ENCODE measurements at places on chromosomes 4 and X. TPM values are rescaled to one million over a fixed set of nuclear protein-coding genes. Genes with fewer than 3 reads are reported as not detected.

- DNase-seq = no peak
Measured at GRCh38 chrX:28665778-28666177, 78.5 kb downstream of the IL1RAPL1 start.

DNA sequence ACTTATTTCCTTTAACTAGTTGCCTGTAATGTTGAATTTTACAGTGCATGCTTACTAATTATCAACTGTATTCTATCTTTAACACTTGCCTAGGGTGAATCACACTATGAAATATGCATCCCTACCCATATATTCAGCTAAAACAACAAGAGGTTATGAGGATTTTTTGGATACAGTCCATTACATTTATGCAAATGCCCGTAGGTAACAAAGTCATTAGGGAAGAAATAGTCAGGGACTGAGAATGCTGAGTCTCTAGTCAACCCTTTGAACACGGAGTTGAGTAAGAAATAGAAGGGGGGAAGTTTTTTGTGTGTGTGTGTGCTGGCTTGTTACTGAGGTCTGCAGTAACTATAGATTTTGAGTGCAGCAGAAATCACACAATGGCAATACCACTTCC is 26.1 kb upstream of the CBLL2 start:
- DNase-seq = no peak

GRCh38 chr4:180333162-180333561 is 1910.0 kb upstream of the TENM3 start:
- no peak for DNase-seq

DNA sequence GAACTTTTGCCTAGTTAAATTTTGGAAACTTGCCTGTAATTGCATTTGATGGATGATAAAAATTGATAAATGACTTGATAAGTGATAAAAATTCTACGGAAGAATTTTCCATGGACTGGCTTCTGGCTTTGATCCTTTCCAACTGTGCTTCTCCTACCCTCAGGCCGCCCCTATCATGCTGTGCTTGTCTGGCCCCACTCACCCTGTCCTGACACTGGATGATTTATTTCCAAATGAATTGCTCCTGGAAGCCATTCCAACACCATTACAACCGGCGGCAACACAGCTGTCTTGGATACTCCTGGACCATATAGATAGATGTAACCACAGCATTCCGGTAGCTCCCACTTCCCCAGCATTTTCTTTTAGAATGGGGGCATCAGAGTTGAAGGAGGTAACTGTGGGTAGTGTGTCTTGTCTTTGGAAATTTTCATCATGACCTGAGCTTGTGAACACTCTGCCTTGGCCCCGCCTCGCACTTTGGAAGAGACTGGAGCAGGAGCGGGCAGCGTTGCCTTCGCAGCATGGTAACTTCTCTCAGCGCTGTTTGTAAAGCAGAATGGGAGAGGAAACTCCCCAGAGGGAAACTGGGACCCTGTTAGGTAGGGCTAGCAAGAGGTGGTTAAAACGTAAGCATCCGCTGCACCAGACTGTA is 77.4 kb downstream of the TBL1X start:
- no peak for DNase-seq

GRCh38 chr4:74638001-74638400 is 156.3 kb downstream of the BTC start:
- no peak for DNase-seq

DNA sequence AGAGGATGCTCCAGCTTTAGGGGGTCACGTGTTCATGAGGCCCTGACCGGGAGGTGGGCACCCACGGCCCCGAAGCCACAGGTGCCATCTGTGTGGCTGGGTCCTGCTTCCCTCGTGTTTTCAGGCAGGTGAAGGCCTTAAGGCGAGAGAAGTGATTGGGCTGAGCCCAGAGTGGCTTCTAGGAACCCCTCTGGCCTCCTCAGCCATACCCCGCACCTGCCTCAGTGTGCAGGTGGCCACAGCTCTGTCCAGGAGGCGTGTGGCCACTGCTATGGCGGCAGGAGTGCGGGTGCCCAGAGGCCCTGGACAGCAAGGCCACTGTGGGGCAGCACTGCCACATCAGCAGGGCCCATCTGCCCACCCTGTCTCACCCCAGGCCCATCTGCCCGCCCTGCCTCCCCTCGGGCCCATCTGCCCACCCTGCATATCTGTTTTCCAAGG is 25.0 kb downstream of the NKX1-1 start:
- no peak for DNase-seq

DNA sequence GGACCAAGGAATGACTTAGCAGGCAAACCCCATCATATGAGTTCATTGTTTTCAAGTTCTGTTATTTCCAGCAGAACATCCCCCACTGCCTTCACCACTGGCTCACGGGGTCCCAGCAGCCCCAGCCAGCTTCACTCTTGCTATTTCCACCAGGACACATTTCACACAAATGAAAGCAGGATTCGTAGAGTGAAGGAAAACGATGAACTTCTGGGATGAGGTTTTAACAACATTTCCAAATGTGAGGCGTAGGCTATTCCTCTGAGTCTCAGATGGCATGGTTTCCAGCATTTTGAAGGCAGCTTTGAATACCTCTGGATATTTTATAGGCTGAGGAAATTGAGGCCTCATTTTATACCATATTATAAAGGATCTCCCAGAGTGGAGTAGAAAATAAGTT is 32.9 kb upstream of the EGFL6 start:
- peak; percentile 70 for DNase-seq

SOX3 gene
- not detected for total RNA-seq

ADH7 gene
- 1.3 TPM for total RNA-seq

TMEM185A gene
- total RNA-seq = 21.0 TPM

SYNPO2 gene
- 26.7 TPM for total RNA-seq

Data from skin of body (tissue), 3 donors.